ENCODE measurements at places on chromosomes 1 and 21.

GRCh38 chr1:154796303-154796892, 73.7 kb downstream of the KCNN3 start:
- no peak for DNase-seq

GRCh38 chr1:170539154-170539553, 7.2 kb downstream of the GORAB start:
- no peak for DNase-seq

DNA sequence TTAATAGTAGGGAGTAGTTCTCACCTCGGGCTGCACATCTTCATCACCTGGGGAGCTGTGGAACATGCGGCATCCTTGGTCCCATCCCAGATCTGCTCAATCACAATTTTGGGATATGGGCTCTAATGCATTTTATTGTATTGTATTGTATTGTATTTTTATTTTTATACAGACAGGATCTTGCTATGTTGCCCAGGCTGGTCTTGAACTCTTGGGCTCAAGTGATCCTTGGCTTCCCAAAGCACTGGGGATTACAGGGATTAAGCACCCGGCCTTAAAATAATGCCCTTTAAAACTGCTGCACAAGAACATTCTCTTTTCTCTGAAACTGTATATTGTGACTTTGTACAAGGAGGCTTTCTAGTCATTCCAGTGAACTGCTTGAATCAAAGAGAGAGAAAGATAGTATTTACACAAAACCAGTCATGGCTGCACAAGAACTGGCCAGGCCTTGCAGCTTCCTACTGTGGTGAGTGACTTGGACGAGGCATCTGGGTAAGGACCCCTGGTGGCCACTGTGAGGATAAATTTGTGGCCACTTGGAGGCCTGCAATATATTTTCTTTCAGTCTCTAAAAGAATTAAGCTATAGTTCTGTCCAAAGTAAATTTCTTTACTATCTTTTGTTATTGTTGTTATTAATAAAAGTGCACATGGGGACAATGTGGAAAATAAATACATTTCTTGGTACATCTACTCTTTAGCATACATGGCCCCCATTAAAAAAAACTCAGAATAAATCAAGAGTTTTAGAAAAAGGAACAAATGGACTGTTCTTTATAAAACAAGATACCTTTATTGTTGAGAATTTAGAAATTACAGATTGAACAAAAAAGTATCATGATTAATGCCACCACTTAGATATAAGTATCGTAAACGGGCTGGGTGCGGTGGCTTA, 48.0 kb downstream of the TBCE start:
- DNase-seq, result no peak

DNA sequence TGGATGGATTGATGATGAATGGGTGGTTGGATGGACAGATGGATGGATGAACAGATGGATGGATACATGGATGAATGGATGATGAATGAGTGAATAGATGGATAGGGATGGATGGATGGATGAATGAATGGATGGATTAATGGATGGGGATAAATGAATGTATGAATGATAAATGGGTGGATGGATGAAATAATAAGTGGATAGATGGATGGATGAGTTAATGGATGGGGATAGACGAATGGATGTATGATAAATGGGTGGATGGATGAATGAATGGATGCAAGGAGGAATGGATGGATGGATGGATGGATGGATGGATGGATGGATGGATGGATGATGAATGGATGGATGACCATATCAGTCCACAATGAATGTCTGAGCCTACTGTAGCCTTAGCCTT, 381.9 kb downstream of the SETD4 start:
- no peak for DNase-seq

DNA sequence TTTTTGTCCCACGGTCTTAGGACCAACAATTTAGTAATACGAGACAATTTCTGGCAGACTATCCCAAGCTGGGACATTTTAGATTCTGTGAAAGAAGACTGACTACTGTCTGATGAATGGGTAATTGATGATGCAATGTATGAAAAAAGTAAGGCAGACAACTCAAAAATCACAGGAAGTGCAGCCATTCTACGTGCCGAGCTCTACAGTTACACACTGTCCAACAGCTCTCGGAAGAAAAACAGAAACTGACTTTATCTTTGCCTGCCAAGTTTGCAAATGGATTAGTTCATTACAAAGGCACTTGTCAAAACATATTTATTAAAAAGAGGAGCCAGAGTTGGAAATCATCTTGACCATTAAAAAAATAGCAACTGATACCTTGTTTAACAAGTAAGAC, 31.3 kb downstream of the ZBTB8B start:
- DNase-seq, result no peak

DNA sequence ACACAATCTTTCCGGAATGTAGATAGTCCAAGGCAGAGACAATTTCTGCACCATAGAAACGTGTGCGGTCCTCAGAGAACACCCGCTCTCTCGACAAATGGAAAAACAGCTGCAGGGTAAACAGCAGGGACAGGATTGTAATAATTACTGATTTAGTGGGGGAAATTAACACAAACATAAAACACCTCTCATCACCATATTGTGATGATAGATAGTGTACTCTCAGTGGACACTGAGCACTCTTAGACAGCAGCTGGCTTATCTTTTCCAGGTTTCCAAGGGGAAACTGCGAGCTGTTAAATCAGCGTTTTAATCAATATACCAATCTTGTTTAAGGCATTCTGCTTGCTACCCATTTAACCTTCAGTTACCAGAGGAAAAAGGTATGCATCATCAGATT, 277.1 kb downstream of the AKT3 start:
- no peak for DNase-seq

- DNase-seq, result no peak
Measured at GRCh38 chr1:220882061-220882891, 3.0 kb downstream of the HLX start.

DNA sequence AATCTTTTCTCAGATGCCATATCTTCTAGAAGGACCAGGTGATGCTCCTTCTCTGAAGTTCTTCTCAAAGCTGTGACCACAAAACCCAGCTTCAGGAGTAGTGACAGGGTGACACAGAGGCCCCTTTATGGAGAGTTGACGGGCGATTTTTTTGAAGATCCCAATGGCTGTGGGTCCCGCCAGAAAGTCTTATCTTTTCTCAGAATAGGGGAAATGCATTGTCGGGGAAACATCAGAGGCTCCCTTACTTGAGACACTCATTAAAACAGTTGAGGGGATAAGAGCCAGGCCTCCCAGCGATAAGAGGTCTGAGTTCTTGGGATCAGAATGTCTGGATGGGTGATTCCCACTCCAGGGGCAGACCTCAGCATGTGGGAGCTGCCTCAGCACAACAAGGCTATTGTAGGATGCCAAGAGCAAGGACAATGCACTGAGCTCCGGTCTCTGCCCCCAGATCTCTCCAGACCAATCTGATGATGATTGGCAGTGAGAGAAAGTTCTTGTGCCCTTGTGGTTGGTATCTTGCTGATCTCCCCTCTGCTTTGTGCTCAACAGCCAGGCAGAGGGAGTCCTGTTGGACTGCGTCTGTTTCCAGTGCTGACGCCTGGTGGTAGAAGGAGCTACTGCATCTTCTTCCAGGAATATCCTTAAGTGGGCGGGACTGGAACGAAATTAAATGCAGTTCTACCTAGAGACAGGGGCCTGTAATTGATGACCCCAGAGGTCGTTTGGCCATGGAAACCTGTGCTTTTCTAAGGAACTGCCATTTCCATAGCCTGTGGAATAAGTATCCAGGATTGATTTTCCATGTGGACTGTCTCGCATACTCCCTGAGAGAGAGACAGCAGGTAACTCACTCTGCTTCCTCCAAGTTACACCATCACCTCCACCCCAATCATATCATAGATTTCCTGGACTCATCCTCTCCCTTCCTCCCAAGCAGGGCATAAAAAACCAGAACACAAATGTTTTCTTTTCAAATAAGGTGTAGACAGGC, 6.8 kb upstream of the ACKR1 start:
- peak; percentile 28 for DNase-seq
